NCI-H1092 treated with DMSO at 0.1 percent for 48 hours (cell line): ENCODE measurements at places on chromosomes 1 and 21.

DNA sequence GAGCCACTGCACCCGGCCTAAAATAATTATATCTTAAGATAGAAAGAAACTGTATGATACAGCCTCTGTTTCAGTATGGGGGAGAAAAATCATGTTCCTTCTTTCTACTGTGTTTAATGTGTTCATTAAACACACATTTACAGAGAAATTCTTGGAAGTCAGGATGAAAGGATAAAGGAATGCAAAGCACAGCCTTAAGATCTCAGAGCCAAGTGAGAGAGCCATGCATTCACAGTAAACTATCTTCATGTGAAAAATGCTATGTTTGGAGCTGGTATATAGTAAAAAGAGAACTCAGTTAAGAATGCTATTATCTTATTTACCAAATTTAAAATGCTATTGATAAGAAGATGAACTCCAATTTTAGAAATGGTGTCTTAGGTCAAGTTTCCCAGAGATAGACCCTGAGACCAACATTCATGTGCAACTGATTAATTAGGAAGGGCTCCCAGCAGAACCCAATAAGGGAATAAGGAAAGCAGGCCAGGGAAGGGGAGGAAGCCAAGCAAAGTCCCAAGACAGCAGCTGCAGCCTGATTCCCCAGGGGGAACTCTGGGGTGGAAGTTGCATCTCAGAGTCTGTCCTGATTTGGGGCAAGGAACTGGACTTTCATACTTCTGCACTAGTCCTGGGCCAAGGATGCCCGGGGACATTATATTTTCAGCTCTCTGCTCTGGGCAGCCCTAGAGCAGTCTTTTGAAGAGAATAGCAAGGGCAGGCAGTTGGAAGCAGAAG lies 130.0 kb upstream of the ZNF648 start:
- DNase-seq = no peak

DNA sequence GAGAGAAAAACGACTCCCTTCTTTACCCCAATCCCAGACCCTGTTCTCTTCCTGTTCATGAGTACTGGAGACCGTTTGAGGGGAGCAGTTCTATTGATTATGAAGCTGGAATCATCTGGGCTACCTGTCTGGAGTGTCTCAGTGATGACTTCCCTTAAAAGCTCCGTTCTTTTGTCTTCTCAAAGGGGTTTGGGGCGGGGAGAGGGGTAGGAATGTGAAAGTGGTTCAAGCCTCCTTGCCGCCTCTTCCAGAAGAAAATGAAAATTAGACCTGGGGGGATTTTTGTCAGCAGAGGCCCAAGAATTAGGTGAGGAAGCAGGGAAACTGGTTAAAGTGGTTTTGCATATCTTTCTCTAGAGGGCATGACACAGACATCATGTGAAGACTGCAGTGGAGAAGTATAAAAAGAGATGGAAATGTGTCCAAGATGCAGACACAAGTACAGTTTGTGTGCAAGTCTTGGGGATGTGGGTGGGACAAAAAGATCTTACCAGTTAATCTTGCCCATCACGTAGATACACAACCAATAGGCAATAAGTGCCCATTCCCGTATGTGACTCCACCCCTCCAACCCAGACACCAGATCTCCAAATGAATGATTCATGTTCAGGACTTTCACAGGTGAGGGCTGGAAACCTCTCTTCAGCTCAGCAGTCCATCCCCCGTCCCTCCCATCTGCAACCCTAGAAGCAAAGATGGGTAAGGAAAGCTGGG lies 470 bp upstream of the MTMR11 start:
- no peak for DNase-seq

GRCh38 chr1:41780322-41780721 lies 138.4 kb downstream of the HIVEP3 start:
- DNase-seq = no peak

GRCh38 chr1:183147735-183148134 lies 38.3 kb upstream of the LAMC2 start:
- no peak for DNase-seq

GRCh38 chr1:203324105-203325025 lies 19.0 kb downstream of the BTG2 start:
- DNase-seq = no peak

DNA sequence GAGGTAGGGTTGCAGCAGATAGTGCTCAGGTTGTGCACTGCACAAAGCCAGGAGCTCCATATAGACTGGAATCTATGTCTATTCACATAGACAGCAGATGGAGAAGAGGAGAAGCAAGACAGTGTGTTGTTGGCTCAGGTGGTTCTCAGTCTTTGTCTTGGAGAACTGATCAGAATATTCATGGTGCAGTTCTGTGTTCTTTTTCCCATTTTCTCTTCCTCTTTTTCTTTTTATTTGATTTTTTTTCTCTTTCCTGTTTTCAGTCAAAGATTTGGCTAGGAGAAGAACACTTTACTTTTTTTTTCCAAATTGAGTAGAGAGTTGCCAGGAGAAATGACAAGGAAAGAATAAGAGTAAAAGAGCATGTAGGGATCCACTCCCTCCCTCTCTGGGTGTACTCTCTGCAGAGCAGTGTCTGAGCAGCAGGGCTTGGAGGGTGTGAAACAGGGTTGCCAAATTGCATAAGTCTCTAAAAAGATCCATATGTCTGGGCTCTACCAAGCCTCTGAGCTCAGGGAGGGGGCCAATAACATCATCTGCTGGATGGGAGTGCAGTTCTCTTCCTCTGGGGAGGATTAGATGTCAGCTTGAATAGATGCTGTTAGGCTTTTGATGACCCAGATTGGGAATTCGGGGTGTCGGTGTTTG lies 8.7 kb upstream of the CD34 start:
- DNase-seq = no peak
